ENCODE measurements at places on chromosomes 7 and 10.
A peak's percentile ranks its signal among the peaks of the same experiment; 100 is the strongest.

DNA sequence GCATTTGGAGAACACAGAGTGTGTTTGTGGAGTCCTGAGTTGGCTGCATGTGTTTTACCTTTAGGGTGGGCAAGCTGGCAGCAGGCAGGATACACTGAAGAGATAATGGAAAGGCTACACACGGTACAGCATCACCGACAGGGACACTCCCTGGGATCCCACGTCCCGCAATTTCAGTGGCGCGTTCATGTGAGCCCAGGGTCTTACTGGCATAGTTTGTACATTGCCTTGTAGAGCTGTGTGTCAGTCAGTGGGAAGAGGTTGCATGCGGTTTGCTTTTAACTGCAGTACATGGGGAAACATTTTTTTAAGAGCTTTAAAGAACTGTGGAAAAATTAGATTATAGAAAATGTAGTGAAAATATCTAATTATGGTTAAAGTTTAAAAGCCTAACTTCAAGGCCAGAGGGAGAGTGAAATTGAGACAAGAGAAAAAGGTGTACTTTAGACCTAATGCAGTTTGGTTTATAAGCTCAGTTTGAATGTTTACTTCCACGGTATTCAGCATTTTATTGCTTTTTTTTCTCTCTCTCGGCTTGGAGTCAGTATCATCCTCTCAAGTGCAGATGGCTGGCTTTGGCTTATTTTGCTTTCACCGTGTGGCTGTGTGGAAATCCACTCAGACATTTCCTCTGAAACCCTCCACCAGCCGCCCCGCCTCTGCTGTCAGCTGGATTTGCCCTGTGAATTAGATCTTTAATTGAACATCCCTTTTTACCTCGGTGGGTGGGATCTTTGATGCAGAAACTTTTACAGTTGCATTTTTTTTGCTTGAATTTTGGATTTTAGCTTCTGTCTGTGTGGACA lies 364.2 kb upstream of the COBL start:
- no peak for DNase-seq

DNA sequence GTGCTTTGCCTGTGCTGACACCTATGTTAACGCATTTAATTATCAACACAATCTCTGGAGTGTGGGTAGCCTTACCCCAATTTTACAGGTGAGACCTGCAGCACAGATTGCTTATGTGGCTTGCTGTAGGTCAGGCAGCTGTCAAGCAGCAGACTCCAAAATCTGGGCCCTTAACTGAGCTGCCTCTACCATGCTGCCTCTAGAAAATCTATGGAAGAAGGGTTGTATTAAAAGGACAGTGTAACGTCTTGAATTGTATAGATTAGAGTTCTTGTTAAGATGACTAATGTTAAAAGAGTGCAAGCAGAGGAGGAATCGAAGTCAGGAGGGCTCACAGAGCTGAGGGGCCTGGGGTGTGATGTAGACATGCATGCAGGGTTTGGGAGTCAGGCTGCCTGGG lies 1.2 kb upstream of the PON3 start:
- DNase-seq: no peak

DNA sequence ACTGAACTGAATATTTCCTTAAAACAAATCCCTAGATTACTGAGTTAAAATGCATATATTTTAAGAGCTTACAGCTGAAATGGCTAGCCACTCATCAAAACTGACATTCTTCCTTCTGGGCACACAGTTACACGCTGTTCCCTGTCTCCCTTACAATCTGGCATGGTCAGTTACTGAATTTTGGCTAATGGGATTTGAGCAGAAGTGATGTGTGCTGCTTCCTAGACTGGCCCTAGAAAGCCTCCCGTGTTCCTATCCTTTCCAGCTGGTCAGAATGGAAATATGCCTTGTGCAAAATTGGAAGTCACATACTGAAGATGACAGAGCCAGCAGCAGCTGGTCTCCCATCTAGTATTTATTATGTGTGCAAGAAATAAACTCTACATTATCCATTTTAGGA lies 128.7 kb upstream of the NAMPT start:
- DNase-seq: no peak

DNA sequence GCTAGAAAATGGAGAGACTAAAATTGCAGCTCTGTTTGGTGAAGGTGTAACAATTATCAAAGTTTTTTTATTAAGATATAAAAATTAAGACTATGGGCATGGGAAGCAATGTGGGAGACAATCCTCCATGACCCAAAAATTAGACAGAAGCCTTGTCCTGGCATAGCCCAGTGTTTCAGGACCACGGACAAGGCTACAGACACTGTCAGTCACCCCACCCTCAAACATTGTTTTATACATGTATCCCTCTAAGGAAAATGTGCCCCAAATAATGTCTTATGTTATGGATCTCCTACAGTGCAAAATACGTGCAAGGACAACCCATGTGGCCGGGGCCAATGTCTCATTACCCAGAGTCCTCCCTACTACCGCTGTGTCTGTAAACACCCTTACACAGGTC lies 24.0 kb downstream of the HABP2 start:
- DNase-seq: no peak

DNA sequence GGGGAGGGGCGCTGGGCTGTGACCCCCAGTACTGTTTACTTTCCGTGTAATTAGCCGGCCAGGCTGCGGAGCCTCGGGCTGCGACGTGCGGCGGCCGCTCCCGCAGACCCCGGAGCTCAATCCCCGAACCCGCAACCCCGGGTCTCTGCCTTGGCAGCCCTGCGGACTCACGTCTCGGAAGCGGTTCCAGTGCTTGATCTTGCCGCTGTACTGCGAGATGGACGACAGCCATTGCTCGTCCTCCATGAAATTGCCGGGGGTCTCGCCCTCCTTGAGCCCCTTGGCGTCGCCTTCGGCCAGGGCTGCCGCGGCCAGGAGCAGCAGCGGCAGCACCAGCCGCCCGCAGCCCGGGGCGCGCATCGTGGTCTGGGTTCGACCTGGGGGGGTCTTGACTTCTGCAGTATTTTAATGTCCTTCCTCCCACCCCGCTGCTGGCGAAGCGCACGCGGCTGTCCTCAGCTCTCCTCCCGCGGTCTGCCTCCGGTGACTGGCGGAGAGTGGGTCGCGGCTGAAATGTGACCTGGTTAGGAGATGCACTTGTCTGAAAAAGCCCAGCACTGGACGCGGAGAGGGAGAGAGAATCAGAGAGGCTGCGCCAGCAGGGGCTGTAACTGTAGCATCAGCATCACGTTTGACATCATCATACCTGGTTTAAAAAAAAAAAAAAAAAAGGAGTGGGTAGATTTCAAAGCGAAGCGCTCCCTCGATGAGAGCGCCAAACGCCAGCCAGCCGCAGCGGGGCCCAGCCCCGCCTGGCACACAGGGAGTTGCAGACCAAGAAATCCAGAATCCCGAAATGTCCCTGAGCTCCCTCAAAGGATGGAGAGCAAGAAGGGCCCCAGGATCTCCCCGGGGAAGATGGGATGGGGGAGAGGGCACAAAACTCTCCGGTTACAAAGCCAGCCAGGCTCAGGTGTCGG lies at the start of gene SPOCK2:
SPOCK2 (minus strand) TSS at position 583 of the 920 bp plus-strand sequence; CDS start at position 360, 223 bp downstream.
- peak; percentile 57 for DNase-seq

- DNase-seq: no peak
Observed at GRCh38 chr7:100632951-100633717, 8.2 kb downstream of the TFR2 start.

GRCh38 chr10:29636178-29636577 lies 1.4 kb upstream of the SVIL start:
- DNase-seq: no peak

- peak; percentile 68 for DNase-seq
Observed at GRCh38 chr7:102286237-102287110, at the start of gene SH2B2. TSS of gene SH2B2 (plus strand) at chr7:102286868. CDS start at chr7:102300551, 13,683 bp downstream.

DNA sequence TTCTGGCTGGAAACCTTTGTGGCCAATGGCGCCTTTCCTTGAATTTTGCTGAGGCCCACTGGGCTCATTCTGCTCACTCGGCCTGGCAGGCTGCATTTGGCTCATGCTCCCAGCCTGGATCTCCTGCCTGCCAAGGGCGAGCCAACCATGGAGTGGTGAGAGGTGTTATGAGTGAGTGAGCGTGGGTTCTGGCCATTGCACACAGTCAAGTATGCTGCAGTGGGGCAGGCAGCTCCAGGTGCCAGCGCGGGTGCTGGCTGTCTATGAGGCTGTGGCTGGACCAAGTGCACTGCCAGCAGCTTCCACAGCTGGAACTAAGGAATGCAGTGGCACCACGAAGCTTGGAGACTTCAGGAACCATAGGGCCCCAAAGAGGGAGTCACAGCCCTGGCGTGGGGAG lies 42.2 kb upstream of the TUBB8 start:
- DNase-seq: no peak

- DNase-seq: no peak
Observed at GRCh38 chr10:111551001-111551400, 474.2 kb downstream of the ADRA2A start.

DNA sequence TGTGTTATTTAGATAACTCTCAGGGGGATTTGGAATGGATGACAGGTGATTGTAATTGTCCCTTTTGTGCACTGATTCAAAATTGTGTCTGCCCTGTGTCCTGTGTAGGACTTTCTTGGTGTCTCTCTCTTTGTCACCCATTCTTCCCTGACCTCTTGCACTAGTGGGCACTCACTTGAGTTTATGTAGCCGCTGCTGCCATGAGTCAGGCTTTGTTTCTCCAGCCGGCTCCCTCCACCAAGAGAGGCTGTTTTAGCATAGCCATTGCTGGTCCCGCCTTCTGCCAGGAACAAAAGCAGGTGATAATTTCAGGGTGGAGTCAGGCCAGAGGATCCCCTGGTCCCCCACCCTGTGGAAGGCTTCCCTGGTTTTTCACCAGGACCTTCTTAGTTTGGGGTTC lies 8.4 kb downstream of the COL17A1 start:
- DNase-seq: no peak

All from C1 segment of cervical spinal cord (tissue), 14 donors.